ENCODE measurements at places on chromosomes 4 and X.

DNA sequence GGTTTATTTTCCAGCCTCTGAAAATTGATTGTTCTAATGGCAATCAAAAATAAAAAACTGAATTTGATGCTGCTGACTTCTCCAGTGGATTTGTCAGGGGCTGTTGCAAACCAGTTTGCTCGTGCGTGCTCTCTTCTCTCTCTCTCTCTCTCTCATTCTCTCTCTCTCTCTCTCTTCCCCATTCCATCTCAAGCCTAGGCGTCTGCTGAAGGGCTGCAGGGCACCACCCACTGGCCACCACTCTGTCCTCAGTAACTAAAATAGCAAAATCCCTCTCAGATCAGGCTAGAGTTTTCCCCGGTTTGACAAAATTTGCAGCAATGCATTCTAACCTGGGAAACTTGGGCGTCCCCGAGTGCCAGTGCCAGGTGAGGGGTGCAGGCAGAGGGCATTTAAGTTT is 19.4 kb downstream of the NKX6-1 start:
- DNase-seq, result no peak

DNA sequence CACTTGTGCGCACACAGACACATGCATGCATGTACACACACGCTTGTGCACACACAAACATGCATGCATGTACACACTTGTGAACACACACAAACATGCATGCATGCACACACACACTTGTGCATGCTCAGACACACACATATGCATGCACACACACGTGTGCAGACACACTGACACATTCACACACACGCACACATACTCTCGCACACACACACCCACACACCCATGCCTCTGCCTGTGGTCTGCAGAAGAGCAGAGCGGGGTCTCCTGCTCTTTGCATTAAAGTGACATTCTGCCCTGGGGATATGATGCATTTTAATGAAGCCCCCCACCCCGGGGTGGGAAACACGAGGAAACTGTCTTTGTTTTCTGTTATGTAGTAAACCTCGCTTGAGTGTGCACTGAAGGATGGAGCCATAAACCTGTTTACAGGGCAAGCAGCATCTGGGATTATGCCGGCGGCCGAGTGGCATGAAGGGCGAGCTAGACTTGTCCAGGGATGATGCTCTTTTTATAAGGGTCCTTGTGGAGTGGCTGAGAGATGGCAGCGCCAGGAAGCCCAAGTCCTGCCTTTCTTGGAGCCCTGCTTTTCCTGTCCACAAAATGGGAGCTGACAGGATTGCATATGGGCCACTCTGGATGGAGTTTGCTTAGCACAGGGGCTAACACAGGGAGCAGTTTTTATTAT is 17.8 kb downstream of the PSAPL1 start:
- peak; percentile 11 for DNase-seq

DNA sequence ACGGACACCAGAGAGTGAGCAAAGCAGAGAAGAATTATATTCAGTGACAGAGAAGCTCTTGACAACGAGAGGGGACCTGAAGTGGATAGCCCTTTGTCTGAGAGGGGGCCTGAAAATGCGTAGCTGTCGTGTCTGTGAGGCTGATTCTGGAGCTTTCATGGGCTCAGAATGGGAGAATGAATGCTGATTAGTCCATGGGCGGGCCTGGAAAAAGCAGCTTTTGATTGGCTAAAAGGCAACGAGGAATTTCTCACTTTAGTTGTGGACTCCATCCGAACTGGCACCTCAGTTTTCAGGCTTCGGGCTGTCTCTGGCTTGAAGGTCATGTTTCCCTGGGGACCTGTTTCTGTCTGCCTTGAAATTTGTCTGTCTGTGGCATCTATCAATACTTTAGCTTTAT is 487.1 kb downstream of the TECRL start:
- DNase-seq, result no peak

GRCh38 chrX:39952989-39953388 is 144.8 kb downstream of the BCOR start:
- no peak for DNase-seq

DNA sequence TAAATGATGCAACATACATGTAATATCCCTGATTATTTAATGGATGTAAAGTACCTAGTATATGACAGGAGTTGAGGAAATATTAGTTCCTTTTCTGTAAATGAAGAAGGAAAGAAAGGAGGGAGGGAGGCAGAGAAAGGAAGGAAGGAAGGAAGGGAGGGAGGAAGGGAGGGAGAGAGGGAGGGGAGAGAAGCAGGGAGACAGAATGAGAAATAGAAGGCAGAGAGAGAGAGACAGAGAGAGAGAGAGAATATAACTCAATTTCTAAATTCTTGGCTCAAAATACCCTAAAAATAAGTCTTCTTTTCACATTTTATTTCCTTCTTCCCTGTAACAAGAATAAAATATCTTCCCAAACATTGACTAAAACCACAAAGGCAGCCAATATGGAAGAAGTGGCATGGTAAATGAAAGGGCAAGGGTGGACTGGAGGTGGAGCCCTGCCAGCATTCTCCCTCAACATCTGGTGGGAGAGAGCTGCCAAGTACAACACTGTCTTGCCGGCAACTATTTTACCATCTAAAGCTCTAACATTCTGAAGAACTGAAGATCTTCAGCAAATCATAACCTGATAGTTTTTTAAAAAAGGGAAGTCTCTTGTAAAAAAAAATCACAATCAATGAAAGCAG is 245.1 kb downstream of the PPP3CA start:
- DNase-seq, result peak; percentile 66

DNA sequence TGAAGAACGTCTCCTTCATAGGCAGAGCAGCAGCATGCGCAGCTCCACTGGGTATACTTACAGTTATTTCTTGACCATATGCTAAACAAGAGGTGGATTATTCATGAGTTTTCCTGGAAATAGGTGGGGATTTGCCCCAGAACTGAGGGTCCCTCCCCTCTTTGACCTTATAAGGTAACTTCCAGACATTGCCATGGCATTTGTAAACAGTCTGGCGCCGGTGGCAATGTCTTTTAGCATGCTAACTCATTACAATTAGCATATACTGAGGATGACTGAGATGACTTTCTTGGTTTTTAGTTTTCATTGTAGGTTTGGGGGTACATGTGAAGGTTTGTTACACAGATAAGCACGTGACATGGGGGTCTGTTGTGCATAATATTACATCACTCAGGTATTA is 97.3 kb downstream of the MTNR1A start:
- DNase-seq, result no peak

GRCh38 chr4:58191109-58191508 is 1080.9 kb upstream of the IGFBP7 start:
- DNase-seq, result no peak

- no peak for DNase-seq
These were observed 12.7 kb downstream of the TKTL1 start for GRCh38 chrX:154308108-154308946.

DNA sequence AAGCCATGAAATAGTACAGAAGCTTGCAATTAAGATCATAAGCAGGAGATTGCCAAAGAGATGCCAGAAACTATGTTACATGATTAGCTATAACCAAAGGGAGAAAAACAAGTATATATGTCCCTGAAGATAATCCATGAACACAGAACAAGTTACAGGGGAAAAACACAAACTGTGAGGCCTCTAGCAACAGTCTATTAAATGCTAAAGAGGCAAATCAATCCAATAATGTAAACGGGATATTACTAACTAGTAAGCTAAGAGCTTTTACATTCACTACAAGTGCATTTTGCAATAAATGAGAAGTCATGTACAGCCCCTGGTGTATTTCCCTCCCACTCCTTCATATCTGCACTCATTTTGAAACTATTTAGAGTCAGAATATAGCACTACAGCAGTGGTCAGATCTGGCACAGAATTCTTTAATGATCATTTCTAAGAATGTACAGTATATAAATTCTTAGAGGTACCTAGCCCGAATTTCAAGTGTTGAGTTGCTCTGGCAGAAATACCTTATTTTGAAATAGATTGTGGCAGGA is 449.8 kb upstream of the SMIM31 start:
- DNase-seq, result no peak

GRCh38 chrX:149633511-149633910 is 1.9 kb upstream of the TMEM185A start:
- DNase-seq, result no peak

DNA sequence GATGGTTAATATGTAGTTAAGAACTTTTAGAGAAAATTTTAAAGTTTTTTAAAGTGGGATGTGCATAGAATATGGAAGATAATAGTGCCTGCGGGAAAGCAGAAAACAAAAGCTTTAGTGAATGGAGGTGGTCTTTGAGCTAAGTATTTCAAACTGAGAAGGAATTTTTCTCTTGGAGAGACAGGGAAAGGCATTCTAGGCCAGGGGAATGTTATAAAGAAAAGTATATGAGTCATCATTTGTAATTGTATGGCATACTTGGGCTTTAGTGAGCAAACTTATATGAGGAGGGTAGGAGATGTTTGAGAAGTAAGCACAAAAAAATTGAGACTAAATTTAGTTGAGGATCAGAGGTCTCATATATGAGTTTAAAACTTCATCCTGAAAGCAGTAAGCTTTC is 467.0 kb downstream of the PPARGC1A start:
- DNase-seq, result no peak

DNA sequence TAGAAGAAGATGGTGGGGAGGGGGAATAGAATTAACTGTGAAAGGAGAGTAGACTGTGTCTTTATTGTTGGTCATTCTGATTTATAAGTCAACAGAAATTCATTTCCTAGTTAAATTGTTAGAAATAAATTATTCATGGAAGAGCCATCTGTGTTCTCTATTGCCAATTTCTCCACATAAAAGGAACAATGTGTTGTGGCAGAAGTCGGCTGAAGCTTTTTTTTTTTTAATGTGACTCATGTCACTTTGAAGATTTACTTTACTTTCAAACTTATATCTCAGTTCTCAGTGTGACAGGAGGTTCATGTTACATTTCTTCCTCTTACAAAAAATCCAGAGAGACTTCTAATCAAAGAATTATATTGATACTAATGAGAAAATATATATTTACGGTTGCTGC is 60.5 kb downstream of the CPE start:
- DNase-seq, result no peak

GRCh38 chrX:40422021-40422420 is 158.7 kb upstream of the ATP6AP2 start:
- DNase-seq, result no peak

DNA sequence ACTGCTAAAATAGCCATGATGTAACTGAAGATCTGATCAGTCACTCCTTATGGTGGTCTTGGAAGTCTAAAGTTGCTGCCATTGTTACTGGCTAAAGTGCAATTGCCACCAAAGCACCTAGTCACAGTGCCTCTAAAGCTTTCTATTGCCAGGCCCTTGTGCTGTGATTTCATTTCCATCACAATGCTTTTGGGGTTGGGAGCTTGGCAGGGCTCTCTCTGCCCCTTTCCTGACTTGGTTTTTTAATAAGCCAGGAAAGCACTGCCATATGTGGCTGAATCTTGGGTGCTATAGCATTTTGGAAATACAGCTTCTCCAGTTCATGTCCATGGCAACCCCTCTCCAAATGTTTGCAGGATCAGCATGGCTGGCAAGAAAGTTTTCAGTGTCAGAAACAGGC is 1712.4 kb upstream of the TENM3 start:
- no peak for DNase-seq

DNA sequence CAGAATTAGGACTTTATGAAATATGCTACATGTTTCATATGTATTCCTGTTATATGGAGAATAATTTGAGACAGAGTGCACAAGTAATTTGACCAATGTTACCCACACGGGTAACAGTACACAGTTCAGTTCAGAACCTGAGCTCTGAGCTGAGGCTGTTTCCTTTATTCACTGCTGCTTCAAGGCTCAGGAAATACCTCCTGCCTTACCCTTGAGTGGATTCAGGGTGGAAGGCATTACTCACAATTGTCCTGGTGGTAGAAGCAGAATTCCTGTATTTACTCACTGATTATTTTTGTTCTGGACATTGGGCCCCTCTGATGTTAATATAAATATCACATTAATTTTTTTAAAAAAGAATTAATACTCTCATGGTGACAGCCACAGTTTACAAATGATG is 73.5 kb upstream of the CAMK2D start:
- DNase-seq, result no peak

DNA sequence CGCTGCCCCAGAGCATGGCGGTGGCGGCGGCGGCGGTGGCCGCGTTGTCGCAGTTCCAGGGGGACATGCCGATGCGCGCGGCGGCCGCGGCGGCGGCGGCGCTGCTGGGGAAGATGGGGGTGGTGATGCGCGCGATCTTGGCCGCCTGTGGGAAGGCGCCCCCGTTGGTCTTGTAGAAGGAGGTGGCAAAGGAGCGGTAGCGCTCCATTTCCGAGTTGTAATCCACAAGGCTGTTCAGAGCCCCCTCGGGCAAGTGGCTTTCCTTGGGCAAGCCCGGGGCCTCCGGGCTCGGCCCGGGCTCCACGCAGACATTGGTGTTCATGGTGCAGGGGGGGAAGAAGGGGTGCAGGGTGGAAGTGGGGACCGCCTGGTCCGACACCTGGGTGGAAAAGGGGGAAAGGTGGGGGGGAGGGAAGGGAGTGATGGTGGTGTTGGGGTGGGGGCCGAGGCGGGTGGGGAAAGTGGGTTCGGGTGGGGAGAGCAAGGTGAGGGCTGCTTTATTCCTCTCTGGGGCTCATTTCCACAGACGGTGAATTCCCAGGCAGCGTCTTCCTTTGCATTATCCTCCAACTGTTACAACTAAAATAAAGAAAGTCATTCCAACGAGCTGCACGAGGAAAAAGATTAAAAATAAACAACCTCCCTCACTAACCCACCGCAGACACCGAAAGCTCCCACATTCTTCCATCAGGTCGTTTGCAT is 3.1 kb downstream of the CXXC4 start:
- DNase-seq, result peak; percentile 66

DNA sequence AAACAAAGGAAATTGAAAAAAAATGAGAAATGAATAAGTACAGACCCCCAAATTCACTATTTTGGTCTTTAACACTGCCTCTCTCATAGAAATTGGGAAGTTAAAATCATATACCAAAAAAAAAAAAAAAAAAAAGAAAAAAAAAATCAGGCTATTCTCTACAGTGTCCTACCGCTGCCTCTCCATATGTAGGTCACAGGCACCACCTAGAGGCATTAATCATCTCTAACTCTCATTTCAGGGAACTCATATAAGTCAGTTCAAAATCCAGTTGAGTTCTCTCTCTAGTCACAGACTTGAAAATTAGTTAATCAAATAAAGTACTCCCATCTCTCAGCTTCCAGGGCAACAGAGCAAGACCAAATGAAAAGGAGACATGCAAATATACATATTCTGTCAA is 47.9 kb downstream of the COX18 start:
- no peak for DNase-seq

GRCh38 chrX:151780621-151781020 is 46.1 kb downstream of the CNGA2 start:
- no peak for DNase-seq

- DNase-seq, result no peak
These were observed 23.7 kb upstream of the CASK start for GRCh38 chrX:41946989-41947612.

- no peak for DNase-seq
These were observed 97.2 kb upstream of the ACSL4 start for GRCh38 chrX:109830157-109830703.

GRCh38 chr4:165844161-165844560 is 28.9 kb upstream of the TLL1 start:
- DNase-seq, result no peak

- no peak for DNase-seq
These were observed 150.9 kb downstream of the BCOR start for GRCh38 chrX:39946822-39947221.

GRCh38 chr4:1393866-1394265 is 12.4 kb downstream of the NKX1-1 start:
- no peak for DNase-seq

GRCh38 chr4:44145868-44146267 is 302.7 kb downstream of the KCTD8 start:
- DNase-seq, result no peak

All from kidney (tissue), 22 donors.